ENCODE measurements at places on chromosomes 7 and 10. TPM values are rescaled to one million over a fixed set of nuclear protein-coding genes. Genes with fewer than 3 reads are reported as not detected.

GRCh38 chr7:50837965-50838364, 55.3 kb upstream of the GRB10 start:
- no peak for DNase-seq

- no peak for DNase-seq
Measured at GRCh38 chr7:15719311-15719710, 32.8 kb upstream of the MEOX2 start.

- no peak for DNase-seq
Measured at GRCh38 chr10:80199828-80200227, 5.5 kb downstream of the ANXA11 start.

DNA sequence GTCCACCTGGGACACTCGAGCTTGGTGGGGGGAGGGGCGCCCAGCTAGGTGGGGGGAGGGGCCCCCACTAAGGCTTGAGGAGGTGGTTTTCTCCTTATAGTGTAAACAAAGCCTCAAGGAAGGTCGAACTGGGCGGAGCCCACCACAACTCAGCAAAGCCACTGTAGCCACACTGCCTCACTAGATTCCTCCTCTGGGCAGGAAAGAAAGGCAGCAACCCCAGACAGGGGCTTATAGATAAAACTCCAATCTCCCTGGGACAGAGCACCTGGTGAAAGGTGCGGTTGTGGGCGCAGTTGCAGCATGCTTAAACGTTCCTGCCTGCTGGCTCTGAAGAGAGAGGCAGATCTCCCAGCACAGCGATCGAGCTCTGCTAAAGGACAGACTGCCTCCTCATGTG, 133.1 kb downstream of the SNX13 start:
- no peak for DNase-seq

DNA sequence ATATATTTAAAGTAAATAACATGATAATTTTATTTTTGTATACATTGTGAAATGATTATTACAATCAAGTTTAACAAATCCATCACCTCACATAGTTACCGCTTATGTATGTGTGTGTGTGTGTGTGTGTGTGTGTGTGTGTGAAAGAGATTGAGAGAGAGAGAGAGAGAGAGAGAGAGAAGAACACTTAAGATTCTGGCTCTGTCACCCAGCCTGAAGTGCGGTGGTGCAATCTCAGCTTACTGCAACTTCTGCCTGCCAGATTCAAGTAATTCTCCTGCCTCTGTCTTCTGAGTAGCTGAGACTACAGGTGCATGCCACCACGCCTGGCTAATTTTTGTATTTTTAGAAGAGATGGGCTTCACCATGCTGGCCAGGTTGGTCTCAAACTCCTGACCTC, 17.8 kb downstream of the LYZL1 start:
- no peak for DNase-seq

- no peak for DNase-seq
Measured at GRCh38 chr10:10782603-10783002, 235.1 kb upstream of the CELF2 start.

HABP2 gene
- total RNA-seq = 24.3 TPM

- DNase-seq = no peak
Measured at GRCh38 chr10:17064435-17064834, 65.2 kb downstream of the CUBN start.

DNA sequence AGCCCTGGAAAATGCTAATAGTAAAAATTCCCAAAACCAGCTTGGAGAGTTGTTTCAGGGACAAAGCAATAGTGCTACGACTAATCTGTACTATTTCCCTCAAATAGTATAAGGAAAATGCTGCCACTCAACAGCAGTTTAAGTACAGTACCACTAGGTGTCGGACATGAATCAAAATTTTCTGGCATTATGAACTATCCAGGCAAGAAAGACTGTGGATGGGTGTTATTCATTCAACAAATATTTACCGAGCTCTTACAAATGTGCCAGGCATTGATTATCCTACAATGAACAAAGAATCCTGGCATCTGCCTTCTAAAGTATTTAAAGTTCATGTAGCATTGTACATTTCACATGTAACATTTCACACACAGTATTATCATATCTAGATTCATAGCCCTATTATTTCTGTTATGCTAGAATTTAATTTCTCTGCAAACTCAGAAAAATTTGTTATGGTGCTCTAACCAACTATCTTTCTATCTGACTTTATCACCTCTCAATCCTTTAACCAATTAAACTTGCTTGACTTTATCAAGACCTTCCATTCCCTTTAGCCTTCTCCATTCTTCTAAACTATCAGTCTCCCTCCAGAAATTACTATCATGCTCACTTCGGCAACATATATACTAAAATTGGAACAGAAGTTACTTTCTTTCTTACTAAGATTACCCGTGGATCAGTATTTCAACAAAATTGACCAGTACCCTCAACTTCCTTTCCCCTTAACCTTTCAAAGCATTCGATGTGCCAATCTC, 80.6 kb downstream of the ARHGAP21 start:
- no peak for DNase-seq

ANKRD2 gene
- not detected for total RNA-seq

GRCh38 chr7:19209166-19209696, 64.0 kb upstream of the FERD3L start:
- no peak for DNase-seq

A1CF gene
- 36.0 TPM for total RNA-seq

DNA sequence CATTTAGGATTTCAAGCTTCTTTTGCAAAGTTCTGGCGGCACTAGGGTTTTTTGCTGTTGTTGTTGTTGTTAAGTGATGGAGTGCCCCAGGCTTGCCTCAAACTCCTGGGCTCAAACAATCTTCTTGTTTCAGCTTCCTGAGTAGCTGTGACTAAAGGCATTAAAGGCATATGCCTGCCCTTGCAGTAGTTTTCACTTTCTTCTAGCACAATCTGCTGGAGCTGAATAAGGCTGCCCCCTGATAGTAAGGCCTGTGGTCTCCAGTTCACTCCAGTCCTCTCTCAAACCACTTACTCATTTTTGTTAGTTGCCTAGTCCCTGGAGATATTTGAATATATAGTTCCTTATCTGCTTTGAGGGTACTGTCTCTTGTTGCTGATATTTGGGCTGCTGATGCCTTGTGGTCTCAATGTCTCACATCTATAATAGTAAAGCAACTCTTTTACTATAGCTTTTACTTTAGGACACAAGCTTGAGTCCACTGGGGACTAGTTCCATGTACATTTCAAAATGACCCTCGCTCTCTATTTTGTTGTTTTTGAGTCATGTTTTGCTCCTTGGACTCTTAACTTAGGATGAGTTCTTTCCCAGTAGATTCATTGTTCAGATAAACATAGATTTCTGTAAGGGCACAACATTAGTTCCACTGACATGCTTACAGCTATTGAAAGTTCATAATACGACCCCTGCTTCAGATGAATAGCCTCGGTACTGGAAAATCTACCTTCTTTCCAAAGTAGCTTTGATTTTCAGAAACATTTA, 25.5 kb downstream of the PHF14 start:
- DNase-seq = no peak

ARHGEF5 gene
- 21.4 TPM for total RNA-seq
